NCI-H446 treated with DMSO at 0.1 percent for 48 hours (cell line): ENCODE measurements at places on chromosomes 6 and 20.

- DNase-seq = no peak
Measured at GRCh38 chr6:4322846-4323309, 187.5 kb upstream of the ECI2 start.

GRCh38 chr20:49948809-49949507 lies 12.8 kb downstream of the RNF114 start:
- DNase-seq = no peak

- no peak for DNase-seq
Measured at GRCh38 chr20:56429941-56430340, 17.9 kb downstream of the CASS4 start.

GRCh38 chr6:6908121-6908520 lies 199.6 kb upstream of the RREB1 start:
- DNase-seq = no peak

- no peak for DNase-seq
Measured at GRCh38 chr20:38001173-38001875, 31.9 kb downstream of the TTI1 start.

GRCh38 chr20:62374331-62375152 lies 7.4 kb upstream of the LAMA5 start:
- no peak for DNase-seq

DNA sequence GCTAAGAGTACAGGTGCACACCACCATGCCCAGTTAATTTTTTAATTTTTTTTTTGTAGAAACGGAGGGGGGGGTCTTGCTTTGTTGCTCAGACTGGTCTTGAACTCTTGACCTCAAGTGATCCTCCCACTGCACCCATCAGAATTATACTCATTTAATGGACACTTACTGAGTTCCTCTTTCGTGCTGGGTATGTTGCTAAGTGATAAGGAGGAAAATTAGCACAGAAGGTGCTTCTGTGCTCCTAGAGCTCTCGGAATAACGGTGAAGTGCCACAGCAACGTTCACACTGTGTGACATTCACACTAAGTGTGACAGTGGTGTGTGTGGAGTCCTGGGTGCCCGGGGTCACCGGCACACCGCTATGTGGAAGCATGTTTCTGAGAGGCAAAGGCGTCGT lies 32.1 kb upstream of the BMP6 start:
- no peak for DNase-seq

- DNase-seq = peak; percentile 20
Measured at GRCh38 chr6:38933426-38933825, 115.2 kb upstream of the GLP1R start.

- DNase-seq = no peak
Measured at GRCh38 chr6:132893772-132894490, 79.6 kb downstream of the RPS12 start.

DNA sequence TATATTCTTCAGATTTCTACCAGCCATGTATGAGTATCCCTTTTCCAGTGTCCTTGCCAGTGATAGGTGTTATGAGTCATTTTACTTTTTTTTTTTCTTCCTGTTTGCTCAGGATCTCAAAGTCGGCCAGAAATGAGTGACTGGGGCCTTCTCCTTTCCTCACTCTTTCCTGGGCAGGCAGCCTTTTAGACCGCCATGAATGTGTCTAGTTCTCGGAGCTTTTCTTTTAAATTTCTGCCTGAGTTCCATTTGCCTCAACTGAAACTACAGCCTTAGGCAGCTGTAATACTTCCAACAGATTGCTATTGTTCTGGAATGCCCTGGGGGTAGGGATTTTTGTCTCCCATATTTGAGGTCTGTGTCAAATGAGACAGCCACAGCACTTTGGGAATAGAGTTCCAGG lies 83.7 kb downstream of the STXBP5 start:
- no peak for DNase-seq

- DNase-seq = peak; percentile 75
Measured at GRCh38 chr6:44636561-44637248, 249.2 kb downstream of the CDC5L start.

DNA sequence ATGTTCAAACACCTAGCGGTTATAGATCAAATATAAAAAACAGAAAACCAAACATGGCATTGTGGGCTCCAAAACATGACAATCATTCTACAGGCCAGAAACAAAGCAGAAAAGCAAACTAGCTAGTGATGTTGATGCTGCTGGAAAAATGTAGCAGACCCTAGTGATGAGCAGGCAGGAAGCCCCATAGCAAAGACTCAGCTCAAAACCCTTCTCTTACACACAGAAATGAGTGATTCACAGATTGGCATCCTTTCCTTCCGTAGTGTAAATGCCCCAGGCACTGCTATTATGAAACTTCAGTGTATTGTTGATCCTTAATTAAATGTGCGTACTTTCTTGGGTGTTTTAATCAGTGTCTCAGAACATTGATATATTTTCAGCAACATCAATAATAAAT lies 425.1 kb downstream of the UTRN start:
- DNase-seq = no peak

- DNase-seq = no peak
Measured at GRCh38 chr6:134094441-134094840, 42.0 kb upstream of the SLC2A12 start.

DNA sequence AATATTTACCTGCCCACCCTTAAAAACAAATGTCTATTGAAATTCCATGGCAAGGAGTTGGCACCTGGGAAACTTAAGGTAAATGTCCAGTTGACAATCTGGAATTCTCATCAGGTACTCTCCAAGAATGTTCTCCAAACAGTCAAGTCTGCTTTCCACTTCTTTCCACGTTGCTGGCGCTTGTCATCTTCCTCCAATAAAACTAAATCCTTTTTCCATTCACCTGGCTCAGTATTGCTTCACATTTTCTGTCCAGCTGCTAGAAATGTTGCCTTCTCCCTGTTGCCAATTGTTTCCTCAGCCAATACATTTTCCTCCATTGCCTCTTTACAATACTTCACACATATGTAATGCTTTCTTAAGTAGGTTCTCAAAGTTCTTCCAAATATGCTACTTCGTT lies 1288.1 kb upstream of the MAP3K7 start:
- DNase-seq = no peak

DNA sequence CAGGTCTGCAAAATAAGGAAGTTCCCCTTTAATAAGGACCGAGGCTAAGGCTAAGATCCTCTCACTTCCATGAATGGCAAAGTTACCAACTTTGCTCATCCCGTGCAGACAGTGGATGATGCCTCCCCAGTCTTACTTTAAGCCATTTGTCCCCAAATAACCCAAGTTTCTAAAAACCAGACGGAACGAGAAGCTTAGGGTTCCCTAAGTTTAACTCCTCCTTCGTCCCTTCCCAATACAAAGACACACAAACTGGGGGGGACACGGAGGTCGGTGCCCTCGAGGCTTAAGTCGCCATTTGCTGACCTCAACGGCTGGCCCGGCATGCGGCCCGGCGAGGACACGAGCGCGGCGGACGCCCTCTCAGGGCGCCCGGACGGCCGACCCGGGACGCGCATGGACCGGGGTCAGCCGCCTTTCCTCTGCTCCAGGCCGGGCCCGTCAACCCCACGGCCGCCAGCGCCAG lies 527 bp downstream of the FBXO30 start:
- peak; percentile 3 for DNase-seq

DNA sequence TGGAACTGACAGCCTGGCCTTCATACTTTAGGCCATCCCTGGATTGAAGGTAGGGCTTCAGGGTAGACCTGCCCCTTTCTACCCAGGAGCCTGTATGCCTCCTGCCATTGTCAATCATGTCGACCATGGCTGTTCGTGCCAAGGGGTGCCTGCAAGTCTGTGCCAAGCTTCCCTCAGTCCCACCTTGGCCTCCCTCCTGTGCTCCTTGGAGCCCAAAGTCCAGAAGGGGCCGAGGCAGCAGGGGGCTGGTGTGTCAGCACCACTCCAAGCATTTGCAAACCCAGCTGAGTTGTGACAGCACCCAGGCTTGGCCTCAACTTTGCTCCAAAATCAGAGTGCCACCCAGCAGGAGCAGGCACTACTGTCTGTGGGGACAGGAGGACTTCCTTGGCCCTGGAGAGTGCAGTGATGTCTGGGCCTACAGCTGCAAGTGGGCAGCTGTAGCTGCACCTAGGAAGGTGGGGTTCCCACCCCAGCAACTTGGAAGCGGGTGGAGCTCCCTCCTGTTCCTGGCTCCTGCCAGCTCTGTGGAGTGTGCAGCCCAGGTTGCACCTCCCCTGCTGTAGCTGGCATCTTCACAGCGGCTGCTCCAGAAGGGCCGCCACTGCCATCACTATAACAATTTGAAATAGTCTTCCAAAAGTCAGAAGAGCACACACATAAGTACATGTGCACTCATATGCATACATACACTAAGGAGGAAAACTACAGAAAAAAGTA lies 1719.3 kb downstream of the HACE1 start:
- no peak for DNase-seq
